ENCODE measurements at places on chromosomes 13 and 19.
A peak's percentile ranks its signal among the peaks of the same experiment; 100 is the strongest.

DNA sequence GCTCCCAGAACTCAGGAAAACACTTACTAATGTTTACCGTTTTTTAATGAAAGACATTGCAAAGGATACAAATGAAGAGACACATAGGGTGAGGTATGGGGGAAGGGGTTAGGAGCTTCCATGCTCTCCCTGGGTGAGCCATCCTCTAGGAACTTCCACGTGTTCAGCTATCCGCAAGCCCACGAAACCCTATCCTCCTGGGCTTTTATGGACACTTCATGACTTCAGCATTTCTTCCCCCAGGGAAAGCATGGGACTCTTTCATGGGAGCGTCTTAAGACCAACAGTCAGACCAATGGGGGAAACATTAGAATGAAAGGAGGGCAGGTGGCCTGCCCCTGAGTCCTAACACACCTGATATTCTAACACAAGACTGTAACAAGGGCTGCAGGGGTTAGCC, 6.6 kb upstream of the ESD start:
- DNase-seq = no peak

GRCh38 chr19:58514564-58515022, 2.8 kb upstream of the SLC27A5 start:
- no peak for DNase-seq

- DNase-seq = no peak
Measured at GRCh38 chr13:103328899-103329298, 262.7 kb upstream of the SLC10A2 start.

GRCh38 chr13:94758436-94758960, 46.2 kb upstream of the SOX21 start:
- DNase-seq = no peak

DNA sequence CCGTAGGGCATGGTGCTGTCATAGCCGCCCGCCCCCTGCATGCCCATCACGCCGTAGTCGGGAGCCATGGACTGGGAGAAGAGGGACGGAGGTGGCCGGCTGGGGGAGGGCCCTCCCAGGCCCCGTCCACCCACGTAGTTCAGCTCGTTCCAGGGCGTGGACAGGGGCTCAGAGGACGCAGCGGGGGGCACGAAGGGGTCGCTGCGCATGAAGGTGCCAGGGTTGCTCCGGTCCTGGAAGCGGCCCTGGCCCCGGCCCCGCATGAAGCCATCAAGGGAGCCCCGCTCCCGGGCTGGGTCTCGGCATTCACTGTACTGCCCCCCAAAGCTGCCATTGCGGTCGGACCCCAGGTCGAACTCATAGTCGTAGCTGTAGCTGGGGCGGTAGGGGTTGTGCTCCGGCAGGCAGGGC, 6.7 kb downstream of the AKAP8 start:
- no peak for DNase-seq

GRCh38 chr13:80844164-80844563, 503.2 kb upstream of the SPRY2 start:
- DNase-seq = no peak

GRCh38 chr19:3149526-3150505, 14.0 kb downstream of the GNA15 start:
- DNase-seq = no peak

DNA sequence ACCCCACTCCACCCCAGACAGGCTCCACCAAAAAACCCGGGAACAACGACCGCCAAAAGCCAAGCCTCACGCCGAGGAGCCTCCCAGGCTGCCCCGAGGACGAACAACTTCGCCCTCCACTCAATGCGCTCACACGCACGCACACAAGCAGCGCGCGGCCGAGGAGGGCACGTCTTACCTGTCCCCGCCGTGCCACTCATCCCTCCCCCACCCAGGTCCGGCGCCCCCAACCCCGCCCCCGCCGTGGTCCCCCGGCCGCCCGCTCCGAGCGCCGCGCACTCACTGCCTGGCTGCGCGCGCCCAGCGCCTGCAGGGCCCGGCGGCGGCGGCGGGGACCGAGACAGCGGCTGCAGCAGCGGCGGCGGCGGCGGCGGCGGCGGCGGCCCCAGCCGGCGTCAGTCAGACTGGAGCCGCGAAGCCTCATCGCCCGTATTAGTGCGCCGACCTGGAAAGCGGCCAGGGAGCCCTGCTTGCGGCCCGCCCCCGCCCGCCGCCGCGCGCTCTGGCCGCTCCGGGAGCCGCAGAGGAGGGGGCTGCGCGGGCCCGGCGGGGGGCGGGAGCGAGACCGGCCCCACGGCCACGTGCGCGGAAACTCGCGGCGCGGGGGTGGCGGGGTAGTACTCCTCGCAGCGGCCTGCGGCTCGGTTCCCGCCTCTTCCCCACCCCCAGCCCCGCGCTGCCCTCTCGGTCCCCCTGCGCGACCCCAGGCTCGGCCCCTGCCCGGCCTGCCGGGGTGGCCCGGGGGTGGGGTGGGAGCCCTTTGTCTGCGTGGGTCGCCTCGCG, at the start of gene SMAD9:
SMAD9 (minus strand) TSS at position 406 of the 783 bp plus-strand sequence. CDS start 40,549 bp downstream, outside the sequence.
- peak; percentile 57 for DNase-seq

DNA sequence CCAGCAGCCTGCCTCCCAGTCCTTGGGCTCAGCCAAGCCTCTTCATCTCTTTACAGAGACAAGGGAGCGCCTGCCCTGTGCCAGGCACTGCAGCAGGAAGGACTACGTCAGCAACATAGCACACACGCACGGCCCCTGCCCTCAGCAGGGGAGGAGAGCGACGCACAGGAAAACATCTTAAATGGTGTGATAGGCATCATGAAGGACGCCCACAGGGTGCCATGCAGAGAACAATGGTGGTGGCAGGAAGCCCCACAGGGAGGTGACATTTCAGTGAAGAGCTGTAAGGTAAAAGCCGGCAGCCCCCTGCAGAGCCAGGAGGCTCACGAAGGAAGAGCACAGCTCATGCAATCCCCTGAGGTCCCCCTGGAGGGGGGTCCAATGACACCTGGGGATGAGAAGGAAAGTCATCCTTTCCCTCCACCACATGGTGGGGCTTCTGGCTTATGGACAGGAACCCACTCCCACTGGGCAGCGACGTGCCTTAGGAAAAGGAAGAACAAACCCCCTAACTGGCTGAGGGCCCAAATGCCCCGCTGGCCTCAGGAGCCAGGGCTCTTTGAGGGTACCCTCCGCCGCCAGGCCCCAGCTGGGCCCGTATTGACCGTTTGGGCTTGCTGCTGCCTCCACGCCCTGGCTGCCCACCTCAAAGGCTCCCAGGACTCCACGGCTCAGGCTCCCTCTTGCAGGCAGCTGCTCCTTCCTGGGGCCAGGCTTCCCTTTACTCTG, 37.3 kb upstream of the C13orf42 start:
- DNase-seq = peak; percentile 11

GRCh38 chr19:3513229-3514140, 7.4 kb downstream of the FZR1 start:
- DNase-seq = no peak

GRCh38 chr19:4233282-4233853, 4.0 kb downstream of the EBI3 start:
- DNase-seq = no peak

- no peak for DNase-seq
Measured at GRCh38 chr13:106417467-106418110, 117.9 kb downstream of the EFNB2 start.

- no peak for DNase-seq
Measured at GRCh38 chr13:67299072-67299635, 69.0 kb upstream of the PCDH9 start.

DNA sequence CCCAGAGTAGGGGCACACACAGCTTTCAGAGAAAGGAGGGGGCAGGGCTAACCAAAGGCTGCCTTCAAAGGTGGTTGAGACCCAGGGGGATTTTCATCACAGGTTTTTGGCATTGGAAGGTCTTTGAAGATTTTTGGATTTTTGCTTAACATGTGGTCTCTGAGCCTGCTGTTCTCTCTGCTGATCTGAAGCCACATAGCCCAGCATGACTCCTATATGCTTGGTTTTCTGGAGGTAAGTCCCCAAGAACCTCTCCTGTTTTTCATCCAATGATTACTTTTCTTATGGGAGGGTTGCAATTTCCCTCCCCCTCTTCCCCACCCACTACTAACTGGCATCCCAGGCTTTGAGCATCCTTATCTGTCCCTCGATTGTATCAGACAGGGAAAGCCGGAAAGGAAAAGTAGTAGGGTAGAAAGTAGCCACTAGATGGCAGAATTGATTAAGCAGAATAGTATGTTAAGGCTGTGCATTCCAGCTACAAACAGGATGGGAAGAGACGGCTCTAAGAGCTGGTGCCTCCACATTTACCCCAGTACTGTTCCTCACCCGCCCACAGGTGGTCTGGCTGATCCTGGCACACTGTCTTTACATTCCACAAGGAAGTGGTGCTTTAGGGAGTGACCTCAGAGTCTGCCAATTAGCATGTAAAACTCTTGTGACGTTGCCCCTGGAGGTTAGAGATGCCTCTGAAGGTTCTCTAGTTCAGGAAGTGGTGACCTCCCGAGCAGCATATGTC, 218.9 kb upstream of the EDNRB start:
- DNase-seq = peak; percentile 65

DNA sequence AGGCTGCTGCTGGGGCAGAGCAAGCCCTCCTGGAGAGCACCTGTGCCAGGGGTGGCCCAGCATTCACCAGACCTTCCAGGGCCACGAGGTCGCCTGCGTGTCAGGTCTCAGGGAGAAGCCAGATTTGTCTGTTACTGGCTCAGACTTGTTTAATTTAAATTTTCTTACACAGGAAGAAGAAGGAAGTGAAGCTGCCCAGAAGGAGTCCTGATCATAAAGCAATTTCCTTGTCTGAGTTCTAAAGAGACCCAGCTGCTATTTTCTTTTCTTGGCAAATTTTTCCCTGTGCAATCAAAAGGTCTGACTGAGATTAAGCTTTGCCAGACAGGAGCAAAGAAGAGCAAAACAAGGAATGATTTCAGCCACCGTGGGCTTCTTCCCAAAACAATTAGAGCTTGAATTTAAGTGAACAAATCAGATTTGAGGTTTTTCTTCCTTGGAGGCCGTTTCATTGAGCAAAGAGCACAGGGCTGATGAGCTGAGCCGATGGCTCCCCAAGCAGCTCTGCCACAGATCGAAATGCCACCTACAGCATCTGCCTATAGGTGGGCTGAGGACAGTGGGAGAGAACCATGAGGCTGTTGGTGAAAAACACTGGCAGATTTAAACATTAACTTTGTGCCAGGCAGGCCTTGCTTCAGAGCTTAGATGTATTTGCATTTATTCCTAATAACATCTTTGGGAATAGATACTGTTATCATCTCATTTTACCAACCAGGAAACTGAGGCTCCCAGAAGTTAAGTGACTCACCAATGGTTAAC, 40.1 kb downstream of the HSPH1 start:
- DNase-seq = no peak

DNA sequence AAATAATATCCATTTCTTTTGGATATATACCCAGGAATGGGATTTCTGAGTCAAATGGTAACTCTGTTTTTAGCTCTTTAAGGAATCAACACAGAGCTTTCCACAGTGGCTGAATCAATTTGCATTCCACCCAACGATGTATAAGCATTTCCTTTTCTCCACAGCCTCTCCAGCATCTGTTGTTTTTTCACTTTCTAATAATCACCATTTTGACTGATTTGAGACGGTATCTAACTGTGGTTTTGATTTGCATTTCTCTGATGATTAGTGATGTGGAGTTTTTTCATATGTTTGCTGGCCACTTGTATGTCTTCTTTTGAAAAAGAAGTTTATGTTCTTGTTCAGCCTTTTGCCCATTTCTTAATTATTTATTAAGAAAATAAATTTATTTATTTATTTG, 352.2 kb upstream of the OBI1 start:
- no peak for DNase-seq
